ENCODE measurements at places on chromosomes 1 and 21.

DNA sequence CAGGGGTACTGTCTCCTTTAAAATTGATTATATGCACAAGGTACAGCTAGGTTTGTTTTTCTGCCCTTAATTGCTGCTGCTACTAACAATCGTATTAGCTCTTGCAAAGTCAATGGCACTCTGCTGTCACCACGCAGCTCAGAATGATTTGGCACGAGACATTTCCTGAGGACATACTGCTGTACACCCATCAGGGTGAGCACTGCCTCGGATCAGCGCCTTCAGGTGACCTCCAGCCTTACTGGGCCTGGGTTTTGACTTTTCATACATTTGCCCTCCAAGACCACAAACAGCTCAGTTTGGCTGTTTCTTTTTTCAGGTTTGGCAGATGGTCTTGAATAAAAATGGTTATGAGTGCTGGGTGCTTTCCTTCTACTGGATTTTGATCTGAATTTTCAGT is 110.9 kb downstream of the NTPCR start:
- DNase-seq = no peak

DNA sequence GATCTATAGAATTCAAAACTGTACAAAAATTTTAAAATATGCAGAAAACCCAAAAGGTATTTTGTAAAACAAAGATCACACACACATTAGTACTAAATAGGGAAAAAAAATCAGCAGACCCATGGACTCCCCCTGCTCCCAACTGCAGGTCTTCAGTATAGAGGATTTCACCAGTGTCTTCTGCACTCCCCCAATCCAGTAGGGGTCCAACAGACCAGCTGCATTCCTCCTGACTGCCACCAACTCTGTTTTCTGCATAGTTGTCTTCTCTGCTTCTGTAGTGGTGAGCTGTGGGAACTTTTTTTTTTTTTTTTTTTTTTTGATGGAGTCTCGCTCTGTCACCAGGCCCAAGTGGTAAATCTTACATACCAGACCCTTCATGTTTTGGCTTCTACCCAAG is 21.9 kb downstream of the CLCA2 start:
- DNase-seq = no peak

DNA sequence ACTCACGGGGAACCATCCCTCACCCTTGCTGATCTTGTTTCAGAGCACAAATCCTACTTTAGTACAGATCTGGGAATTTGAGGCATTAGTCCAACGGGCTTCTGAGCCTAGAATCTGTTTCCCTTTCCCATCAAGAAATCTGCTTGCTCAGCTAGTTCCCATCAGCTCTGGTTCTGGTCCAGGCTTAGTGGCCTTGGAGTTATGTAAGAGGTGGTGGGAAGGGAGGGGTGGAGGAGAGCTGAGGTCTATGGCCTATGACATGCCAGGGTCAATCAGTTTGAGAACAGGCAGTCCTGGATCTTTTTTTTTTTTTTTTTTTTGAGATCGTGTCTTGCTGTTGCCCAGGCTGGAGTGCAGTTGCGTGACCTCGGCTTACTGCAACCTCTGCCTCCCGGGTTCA is 4.1 kb downstream of the GSTM1 start:
- no peak for DNase-seq

GRCh38 chr1:160550572-160551034 is 27.5 kb upstream of the SLAMF6 start:
- peak; percentile 62 for DNase-seq

DNA sequence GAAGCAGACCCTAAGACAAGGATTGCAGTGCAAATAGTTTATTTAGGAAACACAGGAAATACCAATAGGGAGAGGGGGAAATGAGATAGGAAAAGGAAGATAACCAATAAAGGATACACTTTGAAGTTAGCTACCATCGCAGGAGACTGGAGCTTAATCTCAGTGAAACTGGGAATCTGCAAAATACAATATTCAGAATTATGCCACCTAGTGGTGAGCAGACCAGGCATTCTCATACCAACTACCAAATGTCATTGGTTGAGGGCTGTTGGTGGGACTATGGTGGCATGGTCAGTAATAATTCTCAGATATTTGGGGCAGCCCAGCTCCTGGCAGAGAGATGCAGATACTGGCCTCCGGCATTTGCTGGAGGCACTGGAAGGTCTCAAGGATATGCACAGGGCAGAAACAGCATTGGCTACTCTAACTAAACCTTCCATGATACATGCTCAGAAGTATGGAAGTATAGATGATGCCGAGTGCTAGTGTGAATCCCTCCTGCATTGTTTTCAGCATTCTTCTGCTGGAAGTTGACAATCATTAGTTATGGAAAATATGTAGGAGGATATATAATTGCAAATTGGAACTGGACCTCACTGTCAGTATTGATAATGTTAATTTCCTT is 11.8 kb upstream of the ZFP69B start:
- no peak for DNase-seq

- DNase-seq = no peak
Observed at GRCh38 chr1:158021721-158022120, 28.3 kb downstream of the KIRREL1 start.

DNA sequence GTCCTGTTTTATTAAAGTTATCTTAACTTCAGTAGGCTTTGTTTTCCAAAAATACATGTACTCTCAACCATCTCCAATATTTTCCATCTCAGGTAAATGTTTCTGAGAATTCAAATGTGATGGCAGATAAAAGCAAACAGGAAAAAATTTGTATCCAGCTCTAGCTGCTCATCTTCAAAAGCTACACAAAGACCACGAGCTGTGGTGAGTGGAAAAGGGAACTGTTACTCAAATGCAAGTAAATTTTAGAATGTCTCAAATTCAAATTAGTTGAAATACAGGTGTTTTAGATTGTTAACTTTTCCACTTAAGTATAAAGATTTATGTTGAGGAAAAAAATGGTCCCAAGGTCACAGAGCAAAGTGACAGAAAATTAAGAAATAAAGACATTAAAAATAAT is 216.0 kb downstream of the SLC45A1 start:
- DNase-seq = no peak

DNA sequence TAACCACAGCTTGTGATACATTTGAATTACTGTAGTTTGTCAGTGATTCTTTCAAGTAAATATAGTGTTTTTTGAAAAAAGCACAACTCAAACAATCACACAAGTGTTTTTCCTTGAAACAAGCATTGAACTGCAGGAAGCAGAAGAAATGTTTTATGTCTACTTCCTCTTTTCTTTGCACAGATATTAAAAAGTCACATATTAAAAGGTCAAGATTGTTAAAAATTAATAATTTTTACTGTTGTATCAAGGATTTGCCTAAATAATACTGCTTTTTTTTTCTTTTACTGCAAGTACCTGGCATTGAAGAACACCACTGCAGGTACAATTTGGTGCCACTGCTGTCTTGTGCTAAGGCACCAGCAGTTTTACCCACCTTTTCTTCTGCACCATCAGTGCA is 214.2 kb upstream of the C1orf105 start:
- no peak for DNase-seq

- DNase-seq = no peak
Observed at GRCh38 chr1:89298461-89298860, 25.8 kb upstream of the GBP5 start.

GRCh38 chr1:43366179-43366578 is 1.6 kb downstream of the ELOVL1 start:
- DNase-seq = no peak

- no peak for DNase-seq
Observed at GRCh38 chr1:39434797-39435395, 56.5 kb upstream of the BMP8A start.

- no peak for DNase-seq
Observed at GRCh38 chr1:182092336-182092735, 30.8 kb upstream of the ZNF648 start.

DNA sequence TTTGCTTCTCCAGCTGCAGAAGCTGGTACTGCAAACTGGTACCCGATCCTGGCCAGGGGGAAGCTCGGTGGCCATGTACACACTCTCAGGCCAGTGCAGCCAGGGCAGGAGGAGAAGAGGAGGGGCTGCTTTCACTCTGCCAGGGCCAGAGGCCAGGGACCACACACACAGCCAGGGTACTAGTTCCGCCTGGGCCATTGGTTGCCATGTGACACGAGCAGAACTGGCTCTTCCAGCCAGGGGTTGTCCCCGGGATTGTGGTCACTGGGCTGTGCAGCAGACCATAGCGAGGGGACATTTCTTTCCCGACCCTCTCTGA is 3.7 kb upstream of the SHISAL2A start:
- no peak for DNase-seq

DNA sequence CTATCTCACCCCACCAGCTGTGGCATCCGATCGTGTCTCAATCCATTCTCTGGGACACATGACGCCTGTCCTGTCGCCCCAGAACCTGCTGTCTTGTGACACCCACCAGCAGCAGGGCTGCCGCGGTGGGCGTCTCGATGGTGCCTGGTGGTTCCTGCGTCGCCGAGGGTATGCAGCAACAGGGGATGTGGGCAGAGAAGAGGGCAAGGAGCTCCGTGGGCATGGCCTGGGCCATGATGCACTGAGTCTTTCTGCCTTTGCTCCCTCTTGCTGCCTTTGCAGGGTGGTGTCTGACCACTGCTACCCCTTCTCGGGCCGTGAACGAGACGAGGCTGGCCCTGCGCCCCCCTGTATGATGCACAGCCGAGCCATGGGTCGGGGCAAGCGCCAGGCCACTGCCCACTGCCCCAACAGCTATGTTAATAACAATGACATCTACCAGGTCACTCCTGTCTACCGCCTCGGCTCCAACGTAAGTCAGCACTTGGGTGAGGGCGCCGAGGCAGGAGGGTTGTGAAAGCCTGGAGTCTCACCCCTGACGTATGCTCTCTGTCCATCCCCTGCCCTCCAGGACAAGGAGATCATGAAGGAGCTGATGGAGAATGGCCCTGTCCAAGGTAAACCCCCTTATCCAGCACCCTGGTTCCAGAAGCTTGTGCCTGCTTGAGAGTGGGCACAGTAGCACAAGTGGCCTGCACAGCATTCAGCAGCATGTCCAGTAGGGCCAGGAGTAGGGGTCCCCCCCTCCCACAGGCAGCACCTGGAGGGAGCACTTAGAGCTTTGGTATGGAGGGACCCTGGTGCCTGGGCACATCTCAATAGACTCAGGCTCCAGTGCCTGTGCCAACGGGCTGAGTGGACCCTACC is 8.8 kb downstream of the TINAGL1 start:
- no peak for DNase-seq

DNA sequence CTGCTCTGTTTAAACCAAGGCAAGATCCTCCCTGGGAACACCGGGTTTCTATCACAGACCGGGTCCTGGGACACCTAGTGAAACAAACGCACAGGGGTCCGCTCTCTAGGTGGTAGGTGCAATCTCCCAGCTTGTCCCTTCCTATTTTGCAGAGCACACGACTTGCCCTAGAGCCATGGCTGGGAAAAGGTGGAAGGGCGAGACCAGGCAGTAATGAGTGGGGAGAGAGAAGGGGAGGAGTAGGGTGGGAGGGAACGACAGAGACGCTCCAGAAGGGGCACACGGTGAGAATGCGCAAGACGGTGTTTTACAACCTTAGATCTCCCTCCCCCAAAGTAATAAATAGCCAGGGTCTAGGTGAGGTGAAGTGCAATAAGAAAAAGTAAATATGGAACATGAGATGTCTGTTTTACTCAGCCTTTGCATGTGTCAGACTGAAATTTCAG is 9.3 kb upstream of the ARHGAP29 start:
- DNase-seq = no peak

- DNase-seq = no peak
Observed at GRCh38 chr1:160718210-160718609, 6.6 kb upstream of the CD48 start.

DNA sequence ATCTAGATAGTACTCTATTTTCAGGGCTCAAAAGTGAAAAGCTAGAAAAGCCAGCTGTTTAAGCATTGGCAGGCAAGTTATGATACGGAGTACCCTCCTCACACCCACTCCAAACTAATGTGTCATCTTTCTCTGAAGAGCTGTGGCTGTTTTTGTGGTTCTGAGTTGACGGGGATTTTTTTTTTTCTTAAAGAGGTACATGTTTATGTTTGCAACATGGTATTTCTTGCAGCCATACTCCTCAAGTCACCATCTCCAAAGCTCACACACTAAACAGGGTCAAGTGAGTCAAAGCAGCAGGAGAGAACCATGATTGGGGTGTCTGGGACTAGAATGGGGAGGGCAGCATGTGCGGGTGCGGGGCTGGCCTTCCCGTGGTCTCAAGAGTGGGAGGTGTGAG is 347.2 kb downstream of the DISC1 start:
- no peak for DNase-seq

- DNase-seq = no peak
Observed at GRCh38 chr1:232837087-232837486, 31.9 kb downstream of the MAP10 start.

DNA sequence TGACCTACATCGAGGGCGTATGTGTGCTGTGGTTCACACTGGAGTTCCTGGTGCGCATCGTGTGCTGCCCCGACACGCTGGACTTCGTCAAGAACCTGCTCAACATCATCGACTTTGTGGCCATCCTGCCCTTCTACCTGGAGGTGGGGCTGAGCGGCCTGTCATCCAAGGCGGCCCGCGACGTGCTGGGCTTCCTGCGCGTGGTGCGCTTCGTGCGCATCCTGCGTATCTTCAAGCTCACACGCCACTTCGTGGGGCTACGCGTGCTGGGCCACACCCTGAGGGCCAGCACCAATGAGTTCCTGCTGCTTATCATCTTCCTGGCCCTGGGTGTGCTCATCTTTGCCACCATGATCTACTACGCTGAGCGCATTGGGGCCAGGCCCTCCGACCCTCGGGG is 13.0 kb downstream of the KCNC4 start:
- no peak for DNase-seq

DNA sequence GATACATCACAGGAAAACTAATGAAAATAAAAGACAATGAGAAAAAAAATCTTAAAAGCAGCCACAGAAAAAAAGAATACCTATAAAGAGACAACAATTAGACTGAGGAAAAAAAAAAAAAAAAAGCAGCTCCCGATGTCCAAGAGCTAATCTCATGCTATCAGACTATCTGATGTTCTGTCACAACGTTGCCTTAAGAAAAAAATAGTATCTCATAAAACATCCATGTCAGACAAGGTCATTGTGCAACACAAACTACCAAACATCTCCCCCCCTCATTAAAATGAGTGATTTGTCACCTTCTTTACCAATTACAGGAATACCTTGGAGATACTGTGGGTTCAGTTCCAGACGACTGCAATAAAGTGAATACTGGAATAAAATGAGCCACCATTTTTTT is 68.9 kb downstream of the ZNF644 start:
- no peak for DNase-seq

- no peak for DNase-seq
Observed at GRCh38 chr1:94622757-94623156, 81.2 kb upstream of the F3 start.

GRCh38 chr1:100321506-100321905 is 30.8 kb upstream of the CDC14A start:
- DNase-seq = no peak
